ENCODE measurements at places on chromosomes 7 and 10. TPM values are rescaled to one million over a fixed set of nuclear protein-coding genes. Genes with fewer than 3 reads are reported as not detected.
A peak's percentile ranks its signal among the peaks of the same experiment; 100 is the strongest.

Gene ZCCHC24
- total RNA-seq, result 82.6 TPM

DNA sequence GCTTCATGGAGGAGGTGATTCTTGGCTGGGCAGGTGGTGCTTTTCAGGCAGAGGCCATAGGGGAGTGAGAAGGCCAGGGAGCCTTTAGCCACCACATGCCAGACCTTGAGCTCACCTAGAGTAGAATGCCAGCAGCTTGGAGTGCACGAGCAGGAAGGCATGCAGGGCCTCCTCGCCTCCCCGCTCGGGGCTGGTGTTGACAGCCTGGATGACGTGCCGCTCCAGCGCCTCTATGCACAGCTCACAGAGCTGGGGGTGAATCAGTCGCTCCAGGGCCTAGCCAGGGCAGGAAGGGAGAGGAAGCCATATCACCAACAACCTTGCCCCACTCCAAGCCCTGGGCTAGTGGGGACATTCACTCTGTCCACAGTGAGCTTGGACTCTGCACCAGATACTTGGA, 15.7 kb downstream of the HPS1 start:
- DNase-seq, result no peak
- no peaks in the 10 kb centered on the region for H3K4me1 ChIP-seq
- no peak overlapping the region for H3K4me3 ChIP-seq
- H3K36me3 ChIP-seq, result peaks cover 75% of the 10 kb centered on the region
- no peak overlapping the region for H3K27ac ChIP-seq

- peaks cover 29% of the 10 kb centered on the region for H3K36me3 ChIP-seq
- no peak overlapping the region for H3K4me3 ChIP-seq
- H3K27ac ChIP-seq, result no peak overlapping the region
- DNase-seq, result no peak
Measured at GRCh38 chr7:149180722-149181449, 14.5 kb upstream of the ZNF282 start.

- H3K27ac ChIP-seq, result no peak overlapping the region
- no peaks in the 10 kb centered on the region for H3K36me3 ChIP-seq
- DNase-seq, result no peak
- no peak overlapping the region for H3K4me3 ChIP-seq
Measured at GRCh38 chr7:19051767-19052375, 65.6 kb downstream of the TWIST1 start.

DNA sequence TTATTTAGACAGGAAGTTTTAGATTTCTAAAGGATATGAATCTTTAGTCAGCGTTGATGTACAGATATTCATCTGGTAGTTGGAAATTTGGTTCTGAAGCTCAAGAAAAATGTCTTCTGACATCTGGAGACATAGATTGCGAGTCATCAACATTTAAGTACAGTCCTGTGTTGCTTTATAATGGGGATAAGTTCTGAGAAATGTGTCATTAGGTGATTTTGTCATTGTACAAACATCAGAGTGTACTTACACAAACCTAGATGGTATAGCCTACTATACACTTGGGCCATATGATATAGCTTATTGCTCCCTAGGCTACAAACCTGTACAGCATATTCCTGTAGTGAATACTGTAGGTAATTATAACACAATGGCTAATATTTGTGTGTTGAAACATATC, 49.6 kb upstream of the UBN2 start:
- peaks cover 42% of the 10 kb centered on the region for H3K36me3 ChIP-seq
- H3K4me1 ChIP-seq, result no peaks in the 10 kb centered on the region
- no peak overlapping the region for H3K4me3 ChIP-seq
- no peak for DNase-seq
- no peak overlapping the region for H3K27ac ChIP-seq
- H3K27me3 ChIP-seq, result no peaks in the 10 kb centered on the region

DNA sequence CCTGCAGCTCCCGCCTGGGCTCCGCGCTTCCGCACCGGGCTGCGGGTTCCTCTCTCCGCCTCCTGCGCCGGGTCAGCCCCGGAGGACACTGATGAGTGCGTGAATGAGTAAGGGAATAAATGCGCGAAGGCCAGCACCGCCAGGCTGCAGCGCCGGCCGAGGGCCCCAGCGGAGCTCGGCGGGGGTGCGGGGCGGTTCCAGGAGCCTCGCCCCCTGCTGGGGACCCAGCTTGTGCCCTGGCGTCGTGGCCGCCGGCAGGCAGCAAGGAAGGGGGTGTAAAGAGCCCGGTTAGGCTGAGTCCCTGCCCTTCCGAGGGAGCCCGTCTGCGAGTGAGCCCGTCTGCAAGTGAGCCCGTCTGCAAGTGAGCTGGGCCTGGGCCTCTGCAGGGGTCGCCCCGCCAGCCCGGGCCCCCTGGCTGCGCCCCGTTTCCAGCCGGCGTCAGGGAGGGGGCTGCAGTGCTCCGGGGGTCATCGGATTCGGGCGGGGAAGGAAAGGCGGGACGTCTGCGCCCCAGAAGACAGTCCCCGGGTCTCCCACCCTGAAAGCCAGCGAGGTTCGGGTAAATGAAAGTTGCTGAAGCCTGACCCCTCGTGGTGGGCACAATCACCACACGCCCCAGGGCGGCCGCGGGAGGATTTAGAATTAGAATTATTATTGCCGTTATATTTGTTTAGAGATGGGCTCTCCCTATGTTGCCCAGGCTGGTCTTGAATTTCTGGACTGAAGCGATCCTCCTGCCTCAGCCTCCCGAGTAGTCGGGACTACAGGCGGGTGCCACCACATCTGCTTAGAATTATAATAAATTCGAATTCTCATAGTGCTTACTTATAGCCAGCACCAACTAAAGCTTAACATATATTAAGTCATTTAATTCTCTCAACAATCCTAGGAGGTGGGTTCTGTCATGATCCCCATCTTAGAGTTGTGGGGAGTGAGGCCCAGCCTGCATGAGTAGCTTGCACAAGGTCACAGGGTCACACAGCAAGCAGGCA, 8.6 kb upstream of the CRYGN start:
- H3K4me1 ChIP-seq, result no peaks in the 10 kb centered on the region
- peak; percentile 88 for DNase-seq
- no peaks in the 10 kb centered on the region for H3K36me3 ChIP-seq
- peak overlapping the region; percentile 57 for H3K4me3 ChIP-seq
- peak overlapping the region; percentile 62 for H3K27ac ChIP-seq

Gene HYCC1
- total RNA-seq, result 49.9 TPM

Gene MMP21
- total RNA-seq, result not detected

DNA sequence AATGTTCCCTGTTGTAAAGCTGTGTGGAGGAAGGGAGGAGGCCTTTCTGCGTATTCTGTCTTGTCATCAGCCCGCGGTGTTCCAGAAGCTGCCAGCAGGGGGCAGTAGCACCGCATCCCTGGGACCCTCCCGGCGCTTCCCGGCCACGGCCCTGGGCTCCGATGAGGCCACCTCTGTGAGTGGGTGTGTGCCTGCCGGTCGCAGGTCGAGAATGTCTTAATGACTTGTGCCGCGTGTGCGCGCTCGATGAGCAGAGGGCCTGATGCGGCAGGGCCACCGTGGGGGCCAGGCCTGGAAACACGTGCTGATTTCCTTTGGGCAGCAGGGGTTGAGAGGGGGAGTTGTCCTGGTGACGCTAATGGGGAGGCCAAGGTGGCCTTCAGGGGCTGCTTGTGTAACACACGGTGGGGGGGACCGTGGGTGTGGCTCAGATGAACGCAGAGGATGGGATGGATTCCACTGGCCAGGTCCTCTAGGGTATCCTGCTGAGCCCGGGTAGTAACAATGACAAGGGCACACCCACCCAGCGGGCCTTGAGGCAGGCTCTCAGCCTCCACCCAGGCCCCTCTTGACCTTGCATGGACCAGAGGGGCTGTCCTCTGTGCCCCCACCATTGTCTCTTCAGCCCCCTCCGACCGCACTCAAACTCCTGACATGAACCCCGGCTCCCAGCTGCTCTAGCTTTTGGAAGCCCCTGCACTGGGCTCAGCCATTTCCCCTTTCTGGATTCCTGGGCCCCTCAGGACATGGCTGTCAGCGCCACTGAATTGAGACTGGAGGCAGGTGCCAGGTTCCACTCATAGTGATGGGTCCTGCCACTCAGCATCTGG, 135.9 kb upstream of the PODXL start:
- no peaks in the 10 kb centered on the region for H3K27me3 ChIP-seq
- DNase-seq, result no peak
- no peaks in the 10 kb centered on the region for H3K4me1 ChIP-seq
- H3K36me3 ChIP-seq, result no peaks in the 10 kb centered on the region
- H3K27ac ChIP-seq, result no peak overlapping the region

GRCh38 chr7:43729924-43730248, 563 bp upstream of the COA1 start:
- no peak for DNase-seq
- H3K27me3 ChIP-seq, result no peaks in the 10 kb centered on the region
- H3K27ac ChIP-seq, result peak overlapping the region; percentile 89
- no peaks in the 10 kb centered on the region for H3K36me3 ChIP-seq

GRCh38 chr10:4770801-4771553, 55.0 kb upstream of the AKR1E2 start:
- H3K36me3 ChIP-seq, result no peaks in the 10 kb centered on the region
- H3K4me1 ChIP-seq, result peaks cover 36% of the 10 kb centered on the region

DNA sequence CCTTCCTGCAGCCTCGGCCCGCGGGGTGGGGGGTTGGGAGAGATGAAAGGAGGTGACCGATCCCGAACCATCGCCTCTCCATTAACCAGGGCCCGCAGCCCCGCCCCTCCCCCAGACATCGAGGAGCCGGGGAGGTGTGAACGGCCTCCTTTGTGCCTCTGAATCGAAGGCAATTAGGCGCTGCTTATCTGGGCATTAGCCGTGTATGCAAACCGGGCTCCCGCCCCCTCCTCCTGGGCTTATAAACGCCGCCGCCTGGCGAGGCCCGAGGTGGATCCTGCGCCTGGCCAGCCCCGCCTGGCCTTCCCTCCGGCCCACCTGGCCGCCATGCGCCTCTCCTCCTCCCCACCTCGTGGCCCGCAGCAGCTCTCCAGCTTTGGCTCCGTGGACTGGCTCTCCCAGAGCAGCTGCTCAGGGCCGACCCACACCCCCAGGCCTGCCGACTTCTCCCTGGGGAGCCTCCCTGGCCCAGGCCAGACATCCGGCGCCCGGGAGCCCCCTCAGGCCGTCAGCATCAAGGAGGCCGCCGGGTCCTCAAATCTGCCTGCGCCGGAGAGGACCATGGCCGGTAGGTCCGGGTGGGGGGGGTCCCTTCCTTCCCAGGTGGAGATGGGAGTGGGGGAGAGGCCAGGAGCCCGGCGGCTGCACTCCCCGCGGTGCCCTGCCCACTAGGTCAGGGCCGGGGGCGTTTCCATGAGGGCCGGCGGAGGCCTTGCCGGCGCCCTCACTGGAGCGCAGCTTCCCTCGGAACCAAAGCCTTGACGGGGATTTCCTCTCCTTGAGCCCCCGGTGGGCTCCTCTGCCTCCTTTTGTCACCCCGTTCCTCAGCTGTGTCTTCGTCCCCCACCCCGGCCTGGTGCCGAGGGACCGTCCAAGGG, at the start of gene VENTX:
TSS of gene VENTX (plus strand) at position 268 of the 878 bp plus-strand sequence. CDS start at position 328, 60 bp downstream.
- no peaks in the 10 kb centered on the region for H3K36me3 ChIP-seq
- no peak within 1 kb of the TSS for H3K4me3 ChIP-seq
- DNase-seq, result no peak
- no peak within 1 kb of the TSS for H3K27ac ChIP-seq

- H3K27ac ChIP-seq, result no peak overlapping the region
- no peaks in the 10 kb centered on the region for H3K27me3 ChIP-seq
- no peak for DNase-seq
- no peaks in the 10 kb centered on the region for H3K36me3 ChIP-seq
- H3K4me1 ChIP-seq, result no peaks in the 10 kb centered on the region
Measured at GRCh38 chr10:36462194-36462593, 663.2 kb upstream of the ANKRD30A start.

All from sigmoid colon (tissue), 7 donors.